ENCODE measurements at places on chromosomes 11 and 22.
A peak's percentile ranks its signal among the peaks of the same experiment; 100 is the strongest.

GRCh38 chr11:133175103-133175502 is 357.2 kb downstream of the OPCML start:
- DNase-seq, result no peak

DNA sequence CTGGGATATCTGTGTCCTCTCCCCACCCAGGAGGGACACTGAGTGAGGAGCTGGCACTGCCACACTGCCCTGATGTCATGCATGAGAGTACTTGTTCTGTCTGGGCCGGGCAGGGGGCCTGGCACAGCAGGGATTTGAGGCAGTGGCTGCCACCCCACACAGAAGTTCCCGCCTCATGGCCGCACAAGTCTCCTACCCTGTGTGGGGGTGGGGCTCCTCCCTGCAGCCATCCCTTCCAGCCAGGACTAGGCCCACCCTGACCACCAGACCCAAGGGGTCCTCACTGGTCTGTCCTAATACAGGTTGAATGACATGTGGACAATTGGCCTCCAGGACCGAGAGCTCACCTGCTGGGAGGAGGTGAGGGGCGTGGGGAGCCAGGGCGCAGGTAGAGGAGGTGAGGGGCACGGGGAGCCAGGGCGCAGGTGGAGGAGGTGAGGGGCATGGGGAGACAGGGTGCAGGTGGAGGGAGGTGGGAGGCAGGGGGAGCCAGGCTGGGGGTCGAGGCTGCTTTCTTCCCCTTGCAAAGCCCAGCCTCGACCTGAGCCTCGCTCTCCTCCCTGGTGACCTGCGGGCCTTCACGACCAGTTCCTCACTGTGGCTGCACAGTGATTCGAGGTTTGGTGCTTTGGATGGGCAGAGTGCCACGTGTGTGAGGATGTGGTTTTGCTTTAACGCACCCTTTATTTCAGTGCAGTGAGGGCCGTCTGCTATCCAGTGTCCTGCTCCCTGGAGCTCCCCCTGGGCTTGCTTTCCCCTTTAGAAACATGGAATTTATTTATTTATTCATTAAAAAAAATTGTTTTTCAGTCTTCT is 7.4 kb downstream of the LZTR1 start:
- no peak for DNase-seq

DNA sequence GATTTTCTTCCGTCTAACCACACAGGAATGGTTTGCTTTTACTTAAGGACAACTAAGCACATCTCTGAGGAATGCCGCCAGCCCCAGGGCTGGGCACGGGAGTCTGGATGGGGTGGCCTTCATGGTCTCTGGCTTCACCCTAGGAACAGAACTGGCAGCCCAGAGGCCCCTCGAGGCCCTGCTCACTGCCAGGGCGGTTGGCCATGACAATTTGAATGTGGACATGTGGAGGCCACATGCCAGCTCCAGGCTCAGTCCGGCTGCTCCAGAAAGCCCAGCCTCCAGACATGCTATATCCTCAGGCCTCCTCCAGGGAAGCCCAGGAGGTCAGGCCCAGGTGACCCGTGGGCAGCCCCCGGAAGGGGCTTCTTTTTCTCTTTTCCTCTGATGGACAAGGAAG is 84.0 kb upstream of the FGF3 start:
- no peak for DNase-seq

DNA sequence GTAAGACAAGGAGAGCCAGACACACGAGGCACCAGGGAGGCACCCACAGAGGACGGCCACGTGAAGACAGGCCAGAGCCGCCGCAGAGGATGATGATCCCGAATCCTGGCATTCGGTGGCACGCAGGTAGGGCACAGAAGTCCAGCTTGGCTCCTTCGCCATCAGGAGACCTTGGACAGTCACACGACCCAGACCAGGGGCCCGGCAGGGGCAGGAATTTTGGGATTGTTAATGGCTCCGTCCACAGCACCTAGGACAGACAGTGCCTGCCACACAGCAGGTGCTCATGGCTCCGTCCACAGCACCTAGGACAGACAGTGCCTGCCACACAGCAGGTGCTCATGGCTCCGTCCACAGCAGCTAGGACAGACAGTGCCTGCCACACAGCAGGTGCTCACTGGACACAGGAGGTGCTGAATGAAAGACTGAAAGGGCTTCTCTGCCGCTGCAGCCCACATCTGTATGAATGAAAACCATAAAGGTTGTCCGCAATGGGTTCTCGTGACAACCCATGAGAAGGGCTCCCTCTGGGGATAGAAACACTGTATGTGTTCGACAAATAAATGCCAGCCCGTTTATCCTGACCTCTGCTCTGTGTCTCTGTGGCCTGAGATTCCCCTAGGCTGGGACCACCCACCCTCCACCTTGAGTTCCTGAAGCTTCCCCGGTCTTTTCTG is 341.6 kb downstream of the CTTN start:
- DNase-seq, result no peak

GRCh38 chr11:115170133-115170815 is 333.9 kb downstream of the CADM1 start:
- peak; percentile 36 for DNase-seq

DNA sequence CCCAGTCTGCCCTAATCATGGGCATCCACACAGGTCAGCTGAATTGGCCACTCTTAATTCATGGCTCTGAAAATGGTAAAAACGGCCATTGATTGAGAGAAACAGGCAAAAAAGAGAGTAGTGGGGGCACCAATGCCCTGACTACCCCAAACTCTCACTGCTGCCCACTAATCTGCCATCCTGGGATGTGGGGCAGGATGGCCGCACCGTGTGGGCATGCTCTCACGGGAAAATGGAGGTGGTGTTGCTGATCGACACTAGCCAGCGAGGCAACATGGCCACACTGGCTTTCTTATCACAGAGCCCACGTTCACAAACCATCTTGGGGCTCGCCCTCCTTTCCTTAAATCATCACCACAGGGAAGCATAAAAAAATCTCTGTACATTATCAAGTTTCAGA is 11.2 kb upstream of the TUB start:
- DNase-seq, result no peak

All from bronchial epithelial cell (primary cell).